ENCODE measurements at places on chromosomes 1 and 21. TPM values are rescaled to one million over a fixed set of nuclear protein-coding genes. Genes with fewer than 3 reads are reported as not detected.

DNA sequence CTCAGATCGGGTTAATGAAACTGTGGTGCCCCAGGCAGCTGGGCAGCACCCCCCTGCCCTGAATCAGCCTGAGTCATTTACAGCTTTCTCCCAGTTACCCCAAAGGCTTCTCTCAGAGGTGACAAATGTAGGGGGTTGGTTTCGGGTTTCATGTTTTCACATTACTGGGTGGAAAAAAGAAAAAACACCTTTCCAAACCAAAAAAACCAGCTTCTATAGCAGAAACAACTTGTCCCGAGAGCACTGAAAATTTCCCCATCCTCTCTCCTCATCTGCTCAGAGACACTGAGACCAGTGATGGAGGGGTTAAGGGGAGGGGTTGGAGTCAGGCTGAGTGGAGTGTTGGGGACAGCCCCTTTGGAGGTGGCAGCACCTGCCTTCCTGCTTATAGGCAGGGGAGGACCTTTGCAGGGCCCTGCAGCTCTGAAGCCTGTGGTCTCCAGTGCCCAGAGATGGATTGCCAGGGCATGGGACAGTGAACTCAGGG is 15.6 kb downstream of the UTP11 start:
- peak; percentile 86 for DNase-seq
- peaks cover 56% of the 10 kb centered on the region for H3K4me1 ChIP-seq
- H3K27ac ChIP-seq, result peak overlapping the region; percentile 89
- no peaks in the 10 kb centered on the region for H3K27me3 ChIP-seq
- H3K36me3 ChIP-seq, result peaks cover 19% of the 10 kb centered on the region

DNA sequence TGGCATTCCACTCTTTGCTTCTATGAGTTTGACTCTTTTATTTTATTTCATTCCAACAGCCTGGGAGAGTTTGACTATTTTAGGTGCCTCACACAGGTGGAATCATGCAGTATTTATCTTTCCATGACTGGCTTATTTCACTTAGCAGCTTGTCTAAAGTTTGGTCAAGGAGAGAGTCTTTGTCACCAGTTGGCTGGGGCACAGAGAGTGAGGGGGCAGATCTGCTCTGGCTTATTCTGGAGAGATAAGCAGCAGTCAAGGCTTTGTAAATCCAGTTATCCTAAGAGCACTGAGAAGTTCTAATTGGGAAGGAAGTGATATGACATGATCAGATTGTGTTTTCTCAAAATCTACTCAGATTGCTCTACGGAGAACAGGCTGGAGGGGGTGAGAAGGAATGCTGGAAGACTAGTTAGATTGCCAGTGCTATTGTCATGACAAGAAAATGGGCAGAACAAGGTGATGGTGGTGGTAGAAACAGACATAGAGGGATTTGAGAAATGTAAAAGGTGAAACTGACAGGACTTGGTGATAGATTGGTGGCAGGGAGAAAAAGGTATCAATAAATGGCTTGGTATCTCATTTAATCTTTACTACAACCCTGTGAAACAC is 12.1 kb upstream of the CTTNBP2NL start:
- H3K4me3 ChIP-seq, result no peak overlapping the region
- H3K27me3 ChIP-seq, result peaks cover 28% of the 10 kb centered on the region

DNA sequence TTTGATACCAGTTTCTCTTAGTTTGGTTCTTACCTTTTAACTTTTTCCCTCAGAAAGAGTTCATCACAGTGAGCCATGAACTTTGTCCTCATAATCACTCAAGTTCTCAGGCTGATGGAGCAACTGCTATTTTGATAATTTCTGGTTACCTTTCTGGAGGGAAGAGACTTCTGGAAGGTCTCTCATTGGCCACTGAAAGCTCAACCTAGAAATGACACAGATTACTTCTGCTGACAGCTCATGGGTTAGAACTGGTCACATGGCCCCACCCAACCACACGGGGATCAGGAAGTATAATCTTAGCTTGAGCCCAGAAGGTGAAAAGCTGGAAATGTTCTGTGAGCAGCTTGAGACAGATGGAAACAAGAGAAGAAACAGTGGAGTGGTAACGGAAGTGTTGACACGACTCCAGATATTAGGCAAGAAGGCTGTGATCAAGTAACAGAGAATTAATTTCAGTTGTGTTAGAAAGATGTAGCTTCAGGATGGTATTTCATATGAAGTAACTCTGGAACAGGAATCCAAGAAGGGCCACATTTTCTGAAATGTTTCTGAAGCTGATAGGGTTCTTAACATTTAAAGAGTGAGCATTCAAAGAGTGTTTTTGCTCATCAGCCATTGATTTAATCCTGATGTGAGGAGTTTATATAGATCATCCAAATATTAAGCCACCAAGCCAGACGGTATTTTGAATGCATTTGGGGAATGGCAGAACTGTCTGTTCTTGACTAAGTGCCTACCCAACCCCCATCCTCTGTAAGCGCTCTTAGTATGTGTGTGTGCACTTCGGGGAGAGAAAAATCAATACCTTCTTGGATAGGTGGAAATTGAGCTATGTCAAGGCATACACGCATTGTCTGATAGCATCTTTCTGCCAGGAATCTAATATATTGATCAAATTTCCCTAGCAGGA is 21.9 kb upstream of the XPR1 start:
- H3K4me3 ChIP-seq, result no peak overlapping the region
- DNase-seq, result no peak
- H3K27me3 ChIP-seq, result no peaks in the 10 kb centered on the region
- peaks cover 5% of the 10 kb centered on the region for H3K4me1 ChIP-seq
- no peak overlapping the region for H3K27ac ChIP-seq

DNA sequence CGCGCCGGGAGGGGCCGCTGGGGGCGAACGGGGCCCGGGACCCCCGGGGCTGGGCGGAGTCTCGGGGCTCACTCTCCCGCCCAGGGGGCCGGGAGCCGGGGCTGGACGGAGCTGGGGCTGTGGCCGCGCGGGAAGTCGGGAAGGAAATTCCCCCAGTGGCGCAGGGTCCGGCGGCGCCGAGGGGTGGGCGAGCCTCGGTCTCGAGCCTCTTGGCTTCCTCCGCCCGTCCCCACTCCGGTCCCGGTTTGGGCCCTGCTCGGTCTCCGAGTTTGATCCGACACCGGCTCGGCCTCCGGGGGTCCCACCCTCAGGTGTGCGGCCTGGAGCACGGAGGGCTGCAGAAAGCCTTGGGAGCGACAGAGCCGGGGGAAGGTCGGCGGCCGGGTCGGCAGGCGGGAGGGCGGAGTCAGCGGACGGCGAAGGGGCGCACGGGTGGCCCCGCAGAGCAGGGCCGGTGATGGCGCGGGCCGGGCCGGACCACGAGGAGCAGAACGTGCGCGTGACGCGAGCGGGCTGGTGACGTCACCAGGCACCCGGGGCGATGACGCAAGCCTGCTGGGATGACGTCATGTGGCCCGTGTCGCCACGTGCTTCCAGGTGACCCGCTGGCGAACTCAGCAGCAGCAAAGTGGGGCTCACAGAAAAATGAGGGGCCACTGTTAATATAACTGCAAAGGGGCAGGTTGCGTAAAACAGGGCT is 610 bp upstream of the HES4 start:
- H3K36me3 ChIP-seq, result peaks cover 2% of the 10 kb centered on the region
- H3K27me3 ChIP-seq, result peaks cover 42% of the 10 kb centered on the region
- DNase-seq, result peak; percentile 79
- peak overlapping the region; percentile 65 for H3K4me3 ChIP-seq

DNA sequence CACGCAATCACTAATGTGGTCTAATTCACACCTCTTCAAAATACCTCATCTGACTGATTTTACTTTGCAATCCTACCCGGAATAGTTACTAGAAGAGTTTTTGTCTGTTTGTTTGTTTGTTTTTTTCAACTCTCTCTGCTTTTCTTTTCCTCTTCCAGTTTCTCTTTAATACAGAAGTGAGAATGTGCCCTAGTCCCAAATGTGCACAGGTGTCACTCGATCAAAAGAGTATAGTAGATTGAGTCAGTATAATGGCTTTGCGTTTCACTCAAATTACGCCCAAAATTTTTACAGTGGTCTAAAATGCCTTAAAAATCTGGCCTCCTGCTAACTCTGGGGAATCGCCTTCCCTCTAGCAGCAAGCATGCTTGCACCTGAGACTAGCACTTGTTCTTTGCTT is 1536.8 kb downstream of the KCNT2 start:
- H3K4me3 ChIP-seq, result no peak overlapping the region
- no peak for DNase-seq
- no peak overlapping the region for H3K27ac ChIP-seq
- H3K36me3 ChIP-seq, result no peaks in the 10 kb centered on the region
- no peaks in the 10 kb centered on the region for H3K4me1 ChIP-seq
- no peaks in the 10 kb centered on the region for H3K27me3 ChIP-seq

DNA sequence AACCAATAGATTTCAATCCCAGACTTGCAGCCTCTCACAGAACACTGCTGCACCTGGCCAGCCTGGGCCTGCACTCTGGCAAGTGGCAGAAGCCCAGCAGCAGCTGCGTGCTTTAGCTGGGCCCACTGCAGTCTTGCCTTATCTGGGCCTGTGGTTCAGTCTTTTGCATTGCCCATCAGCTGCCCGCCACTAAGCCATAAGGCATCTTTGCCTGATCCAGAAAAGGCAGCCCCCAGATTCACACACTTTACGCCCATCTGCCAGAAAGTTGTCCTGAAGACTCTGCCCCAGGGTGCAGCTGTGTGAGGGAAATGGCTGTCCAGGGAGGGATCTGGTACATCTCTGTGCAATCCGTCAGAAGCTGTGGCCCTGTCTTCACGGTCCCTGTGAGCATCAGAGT is 217.0 kb downstream of the DNAH14 start:
- H3K4me3 ChIP-seq, result no peak overlapping the region
- H3K36me3 ChIP-seq, result no peaks in the 10 kb centered on the region
- H3K27ac ChIP-seq, result no peak overlapping the region
- no peaks in the 10 kb centered on the region for H3K4me1 ChIP-seq

- H3K4me3 ChIP-seq, result no peak overlapping the region
- H3K4me1 ChIP-seq, result no peaks in the 10 kb centered on the region
- DNase-seq, result no peak
- peaks cover 6% of the 10 kb centered on the region for H3K27me3 ChIP-seq
- no peak overlapping the region for H3K27ac ChIP-seq
Observed at GRCh38 chr1:34477632-34478141, 277.2 kb upstream of the GJB5 start.

GRCh38 chr1:17289721-17290120 is 18.3 kb upstream of the PADI4 start:
- no peaks in the 10 kb centered on the region for H3K36me3 ChIP-seq
- H3K27ac ChIP-seq, result no peak overlapping the region
- H3K27me3 ChIP-seq, result peaks cover 4% of the 10 kb centered on the region
- H3K4me3 ChIP-seq, result no peak overlapping the region
- H3K4me1 ChIP-seq, result no peaks in the 10 kb centered on the region

- no peak overlapping the region for H3K27ac ChIP-seq
- DNase-seq, result no peak
Observed at GRCh38 chr1:47522935-47523834, 85.3 kb downstream of the FOXD2 start.

- no peaks in the 10 kb centered on the region for H3K27me3 ChIP-seq
- peaks cover 89% of the 10 kb centered on the region for H3K4me1 ChIP-seq
- peak; percentile 97 for DNase-seq
- peak overlapping the region; percentile 55 for H3K4me3 ChIP-seq
Observed at GRCh38 chr1:44807364-44808062, 362 bp upstream of the DYNLT4 start.

- no peak overlapping the region for H3K4me3 ChIP-seq
- no peak for DNase-seq
- H3K36me3 ChIP-seq, result no peaks in the 10 kb centered on the region
- no peak overlapping the region for H3K27ac ChIP-seq
Observed at GRCh38 chr1:7292036-7292681, 478.9 kb upstream of the VAMP3 start.

- no peak for DNase-seq
- no peak overlapping the region for H3K27ac ChIP-seq
- H3K4me3 ChIP-seq, result no peak overlapping the region
- H3K27me3 ChIP-seq, result peaks cover 1% of the 10 kb centered on the region
- H3K4me1 ChIP-seq, result no peaks in the 10 kb centered on the region
Observed at GRCh38 chr1:43280692-43281091, 4.7 kb downstream of the C1orf210 start.

DNA sequence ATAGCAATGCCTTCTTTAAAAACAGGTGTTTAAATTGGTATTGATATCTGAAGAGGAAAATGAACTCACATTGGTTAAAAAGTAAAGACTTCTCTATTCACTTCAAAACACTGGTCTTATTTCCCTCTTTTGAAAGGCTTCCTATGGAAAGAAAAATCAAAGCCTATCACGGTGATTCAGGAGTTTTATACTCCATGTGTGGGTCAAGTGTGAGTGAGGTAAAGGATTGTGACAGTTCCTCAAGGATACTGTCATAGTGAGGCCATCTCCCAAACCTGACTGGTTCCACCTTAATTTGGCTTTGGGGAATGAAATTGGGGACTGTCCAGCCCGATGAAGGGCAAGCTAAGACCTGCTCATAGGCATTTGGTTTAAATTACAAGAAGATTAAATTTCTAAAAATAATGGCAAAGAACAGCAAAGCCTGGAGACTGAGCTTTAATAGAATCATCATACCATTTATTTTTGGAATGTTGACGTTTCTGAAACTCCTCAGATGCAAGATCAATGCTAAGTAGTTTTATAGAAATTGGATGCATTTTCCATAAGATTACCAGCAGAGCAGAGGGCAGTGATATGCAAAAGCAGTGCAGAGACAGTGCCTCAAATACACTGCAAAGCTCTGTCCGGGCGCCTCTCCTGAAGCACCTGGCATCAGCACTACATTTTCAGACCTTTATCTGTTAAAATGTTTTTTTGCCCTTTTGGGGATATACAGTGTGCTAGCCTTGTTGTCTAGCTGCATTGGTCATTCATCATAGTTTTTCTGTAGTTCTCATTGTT is 302.1 kb upstream of the SGIP1 start:
- no peak overlapping the region for H3K4me3 ChIP-seq
- H3K27ac ChIP-seq, result no peak overlapping the region
- DNase-seq, result no peak
- H3K4me1 ChIP-seq, result peaks cover 3% of the 10 kb centered on the region
- peaks cover 5% of the 10 kb centered on the region for H3K27me3 ChIP-seq
- H3K36me3 ChIP-seq, result no peaks in the 10 kb centered on the region

DNA sequence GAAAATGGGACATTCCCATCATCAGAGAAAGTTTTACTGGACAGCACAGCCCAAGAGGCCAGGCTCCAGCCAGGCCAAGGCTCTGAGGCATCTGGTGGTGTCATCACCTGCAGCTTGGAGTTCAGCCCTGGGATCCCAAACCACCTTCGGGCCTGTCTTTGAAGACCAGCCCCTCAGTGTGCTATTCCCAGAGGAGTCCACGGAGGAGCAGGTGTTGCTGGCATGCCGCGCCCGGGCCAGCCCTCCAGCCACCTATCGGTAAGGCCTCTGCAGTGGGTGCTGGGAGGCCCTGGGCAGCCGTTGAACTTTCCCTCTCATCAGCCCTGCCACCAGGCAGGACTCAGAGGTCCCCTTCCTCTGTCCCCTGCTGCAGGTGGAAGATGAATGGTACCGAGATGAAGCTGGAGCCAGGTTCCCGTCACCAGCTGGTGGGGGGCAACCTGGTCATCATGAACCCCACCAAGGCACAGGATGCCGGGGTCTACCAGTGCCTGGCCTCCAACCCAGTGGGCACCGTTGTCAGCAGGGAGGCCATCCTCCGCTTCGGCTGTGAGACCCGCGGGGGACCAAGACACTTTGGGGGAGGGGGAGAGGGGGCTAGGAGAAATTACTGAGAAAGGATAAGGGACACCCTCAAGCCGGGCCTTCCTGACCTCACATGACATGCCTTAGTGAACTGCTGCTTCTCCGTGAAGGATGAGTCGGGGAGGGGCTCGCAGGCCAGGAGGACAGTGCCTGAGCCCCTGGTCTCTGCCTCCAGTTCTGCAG is 15.0 kb downstream of the CNTN2 start:
- H3K27ac ChIP-seq, result no peak overlapping the region
- H3K36me3 ChIP-seq, result no peaks in the 10 kb centered on the region
- H3K27me3 ChIP-seq, result no peaks in the 10 kb centered on the region
- H3K4me3 ChIP-seq, result no peak overlapping the region

CD1E gene
- total RNA-seq, result not detected

OR2T29 gene
- not detected for total RNA-seq

KRTAP19-3 gene
- total RNA-seq, result not detected

NFIA gene
- total RNA-seq, result 1.9 TPM

CD48 gene
- total RNA-seq, result 388 TPM

ZBTB8A gene
- total RNA-seq, result 0.16 TPM

All from activated CD8-positive, alpha-beta T cell treated with anti-CD3 and anti-CD28 coated beads for 36 hours (primary cell).